ENCODE measurements at places on chromosomes 2 and 18.

DNA sequence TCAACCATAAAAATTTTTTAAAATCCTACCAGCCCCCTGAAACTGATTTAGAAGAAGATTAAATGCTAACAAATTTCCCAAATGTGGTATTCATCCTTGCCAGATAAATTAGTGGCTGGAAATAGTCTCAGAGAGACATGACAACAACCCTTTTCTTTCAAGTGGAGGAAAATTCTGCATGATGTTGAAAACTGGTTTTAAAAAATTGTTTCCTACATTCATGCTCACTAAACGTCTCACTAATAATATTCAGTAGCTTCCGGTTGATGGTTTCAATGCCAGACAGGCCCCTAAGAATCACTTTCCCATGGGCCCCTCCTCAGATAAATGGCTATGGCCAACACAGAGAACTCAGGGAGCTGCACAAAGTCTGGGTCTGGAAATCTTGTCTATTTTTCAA, 43.2 kb downstream of the NCKAP5 start:
- no peak for DNase-seq

GRCh38 chr2:43183743-43184142, 42.7 kb downstream of the ZFP36L2 start:
- DNase-seq = no peak

DNA sequence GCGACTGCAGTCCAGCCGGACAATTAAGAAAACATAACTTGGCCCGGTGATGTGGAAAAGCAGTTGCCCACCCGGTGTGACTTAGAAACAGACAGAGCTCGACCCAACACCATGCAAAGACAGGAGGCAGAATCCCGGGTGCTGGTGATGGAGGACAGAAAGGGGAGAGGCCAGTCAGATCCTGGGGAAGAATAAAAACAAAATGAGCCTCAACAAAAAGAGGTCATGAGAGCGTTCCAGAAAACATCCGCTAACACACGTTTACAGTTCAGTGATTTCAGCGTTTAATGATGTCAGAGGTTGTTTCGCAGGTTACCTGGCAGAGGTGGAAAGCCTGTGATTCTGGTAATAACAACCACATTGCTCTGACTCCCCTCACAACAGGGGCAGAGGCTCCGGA, 111.9 kb downstream of the OSR1 start:
- DNase-seq = no peak

DNA sequence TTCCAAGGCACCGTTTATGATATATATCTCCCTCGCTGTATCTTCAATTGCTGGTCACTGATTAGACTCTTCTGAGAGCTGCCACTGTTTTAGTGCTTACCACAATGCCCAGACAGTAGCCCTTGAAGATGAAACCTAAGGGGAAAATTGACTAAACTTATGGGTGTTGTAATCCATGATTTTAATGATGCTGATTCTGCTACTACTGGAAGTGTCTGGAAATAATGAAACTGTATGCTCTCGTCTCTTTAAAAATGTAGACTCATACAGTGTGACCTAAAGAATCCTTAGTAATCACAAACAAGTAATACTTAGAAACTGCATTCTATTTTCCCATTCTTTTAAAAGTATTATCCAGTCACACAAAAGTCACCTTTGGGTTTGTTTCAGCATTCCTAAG, 5.5 kb upstream of the SLC8A1 start:
- DNase-seq = no peak

DNA sequence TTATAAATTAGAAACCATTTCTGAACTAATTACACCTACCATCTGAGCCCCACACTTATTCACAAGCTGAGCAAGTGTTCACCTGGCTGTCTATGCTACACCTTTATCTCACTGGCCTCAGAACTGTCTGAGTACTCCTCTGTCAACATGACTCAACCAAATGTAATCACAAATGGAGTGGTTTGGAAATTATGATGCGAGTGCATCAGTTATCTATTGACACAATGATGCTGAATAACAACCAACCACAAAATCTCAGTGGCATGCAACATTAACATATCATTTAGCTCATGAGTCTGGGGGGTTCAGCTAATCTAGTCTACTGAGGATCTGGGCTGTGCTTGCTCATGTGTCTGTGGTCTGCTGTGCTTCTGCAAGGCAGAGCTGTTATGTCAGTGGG, 184.2 kb upstream of the NXPH2 start:
- DNase-seq = no peak

- no peak for DNase-seq
Observed at GRCh38 chr2:66429693-66430504, 5.0 kb upstream of the MEIS1 start.

DNA sequence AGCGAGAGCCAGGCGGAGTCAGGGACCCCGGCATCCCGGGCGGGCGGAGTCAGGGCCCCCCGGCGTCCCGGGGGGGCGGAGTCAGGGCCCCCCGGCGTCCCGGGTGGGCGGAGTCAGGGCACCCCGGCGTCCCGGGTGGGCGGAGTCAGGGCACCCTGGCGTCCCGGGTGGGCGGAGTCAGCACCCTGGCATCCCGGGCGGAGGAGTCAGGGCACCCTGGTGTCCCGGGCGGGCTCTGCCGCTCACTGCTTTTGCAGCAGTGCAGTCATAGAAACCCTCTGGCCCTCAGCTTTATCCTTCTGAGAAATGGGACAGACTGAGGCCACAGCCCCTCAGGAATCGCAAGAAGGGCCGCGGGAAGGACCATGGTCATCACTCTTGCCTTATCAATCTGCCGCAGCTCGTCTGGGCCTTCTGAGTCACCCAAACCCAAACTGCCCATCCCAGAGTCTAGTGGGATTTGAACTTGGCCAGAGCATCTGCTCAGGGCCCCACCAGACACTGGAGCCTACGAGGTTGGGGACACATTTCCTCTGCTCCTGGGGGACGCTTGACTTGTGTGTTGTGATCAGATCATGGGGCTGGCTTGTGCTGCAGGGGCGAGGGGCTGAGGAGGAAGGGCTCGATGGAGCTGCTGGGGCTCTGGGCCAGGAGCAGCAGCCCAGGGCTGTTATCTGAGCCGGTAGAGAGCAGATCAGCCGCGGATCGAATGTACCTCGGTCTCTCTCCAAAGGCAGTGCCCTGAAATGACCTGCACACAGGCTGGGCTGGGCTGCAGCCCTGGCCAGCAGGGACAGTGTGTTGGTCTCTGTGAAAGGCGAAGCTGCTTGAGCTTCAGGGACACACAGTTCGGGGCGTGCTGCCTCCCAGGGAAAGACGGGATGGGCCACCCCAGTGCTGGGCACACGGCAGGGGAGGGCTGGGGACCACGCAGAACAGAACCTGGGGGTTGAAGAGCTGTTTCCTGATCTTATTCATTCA, 290.1 kb upstream of the HDAC4 start:
- DNase-seq = no peak

- no peak for DNase-seq
Observed at GRCh38 chr2:42978175-42978886, 185.9 kb upstream of the HAAO start.

DNA sequence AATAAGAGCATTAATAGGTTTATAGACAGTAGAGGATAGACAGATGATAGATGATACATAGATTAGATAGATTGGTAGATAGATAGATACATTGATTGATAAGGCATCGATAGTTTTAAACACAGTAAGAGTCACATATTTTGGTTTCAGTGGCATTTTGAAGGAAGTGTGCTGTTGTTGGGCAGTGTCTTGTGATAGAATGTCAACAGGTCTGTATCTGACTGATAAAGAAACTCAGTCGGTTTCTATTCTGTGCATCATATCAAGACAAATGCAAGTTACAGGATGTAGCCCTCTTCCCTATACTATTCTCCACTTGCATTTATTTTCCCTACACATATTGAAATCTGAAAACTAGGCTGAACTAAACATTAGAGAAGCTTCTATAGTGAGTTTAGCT, 1229.0 kb upstream of the ZEB2 start:
- DNase-seq = no peak

All from NCI-H187 (cell line).